ENCODE measurements at places on chromosomes 16 and 17.
A peak's percentile ranks its signal among the peaks of the same experiment; 100 is the strongest.

DNA sequence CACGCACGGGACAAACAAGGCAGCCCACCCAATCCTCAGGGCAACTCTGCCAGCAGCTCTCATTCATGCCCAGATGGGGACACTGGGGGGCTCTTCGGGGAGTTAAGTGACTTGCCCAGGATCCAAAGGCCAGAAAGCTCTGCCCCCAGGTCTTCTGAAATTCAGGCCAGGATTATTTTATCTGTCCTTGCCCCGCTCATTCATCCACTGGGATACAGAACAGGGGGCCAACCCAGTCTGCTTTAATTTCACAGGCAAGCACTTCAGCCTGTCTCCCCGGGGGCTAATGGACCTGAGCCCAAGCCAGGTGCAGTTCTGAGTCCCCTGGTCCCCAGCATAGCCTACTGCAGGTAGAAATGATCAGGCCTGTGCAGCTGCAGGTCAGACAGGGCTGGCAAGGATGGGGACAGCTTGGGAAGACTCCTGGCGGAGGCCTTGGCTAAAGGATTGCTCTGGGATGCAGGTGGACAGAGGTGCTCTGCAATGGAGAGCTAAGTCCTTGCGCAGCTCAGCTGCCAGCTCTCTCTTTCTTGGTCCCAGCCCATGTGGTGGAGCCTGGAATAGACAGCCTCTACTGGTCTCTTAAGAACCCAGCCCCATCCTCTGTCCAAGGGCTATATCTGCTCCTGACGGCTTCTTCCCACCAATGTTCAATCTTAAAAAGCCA lies 766 bp upstream of the B3GNT9 start:
- no peaks in the 10 kb centered on the region for H3K27me3 ChIP-seq
- peaks cover 5% of the 10 kb centered on the region for H3K36me3 ChIP-seq
- no peak for DNase-seq
- no peak overlapping the region for H3K27ac ChIP-seq
- no peak overlapping the region for H3K4me3 ChIP-seq

GRCh38 chr17:15377200-15377599 lies 35.8 kb upstream of the TEKT3 start:
- H3K27me3 ChIP-seq, result no peaks in the 10 kb centered on the region
- H3K27ac ChIP-seq, result no peak overlapping the region
- no peaks in the 10 kb centered on the region for H3K36me3 ChIP-seq
- no peak overlapping the region for H3K4me3 ChIP-seq
- H3K4me1 ChIP-seq, result peaks cover 4% of the 10 kb centered on the region
- DNase-seq, result no peak

DNA sequence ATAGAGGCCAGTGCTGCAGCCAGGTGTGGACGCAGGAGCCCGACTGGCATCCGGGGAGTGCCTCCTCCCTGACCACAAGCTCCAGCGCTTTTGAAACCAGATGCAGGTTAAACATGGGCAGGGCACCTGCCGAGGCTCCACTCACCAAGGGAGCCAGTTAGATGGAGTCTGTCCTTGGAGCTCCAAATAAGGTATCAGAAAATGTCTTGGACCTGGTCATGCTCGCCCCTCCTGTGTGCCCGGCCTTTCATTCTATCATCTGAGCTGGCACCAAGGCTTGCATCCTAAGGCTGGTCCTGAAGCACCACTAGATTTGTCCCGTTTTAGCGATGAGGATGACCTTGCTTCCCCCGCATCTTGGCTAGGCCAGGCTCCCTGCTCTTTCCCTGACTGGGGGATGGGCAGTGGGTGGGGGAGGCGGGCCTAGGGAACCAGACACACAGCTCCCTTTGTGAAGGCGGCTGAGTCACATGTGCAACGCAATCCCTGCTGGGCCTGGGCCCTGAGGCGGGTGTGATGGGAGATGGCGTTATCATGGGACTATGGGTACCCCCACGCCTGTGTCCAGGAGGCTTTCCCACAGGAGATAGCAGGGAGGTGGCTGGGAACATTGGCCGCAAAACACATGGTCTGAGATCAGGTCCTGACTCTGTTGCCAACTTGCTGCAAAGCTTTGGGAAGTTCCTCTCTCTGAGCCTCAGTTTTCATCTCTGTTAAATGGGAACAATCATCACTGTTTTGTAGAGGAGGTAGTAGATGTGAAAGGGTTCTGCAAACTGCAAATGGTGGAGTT lies 5.0 kb upstream of the ADGRG1 start:
- H3K27me3 ChIP-seq, result no peaks in the 10 kb centered on the region
- peaks cover 66% of the 10 kb centered on the region for H3K36me3 ChIP-seq
- no peak overlapping the region for H3K4me3 ChIP-seq
- H3K4me1 ChIP-seq, result no peaks in the 10 kb centered on the region
- peak; percentile 60 for DNase-seq
- H3K27ac ChIP-seq, result peak overlapping the region; percentile 9

GRCh38 chr16:22188595-22189442 lies 17.3 kb upstream of the EEF2K start:
- H3K4me1 ChIP-seq, result peaks cover 8% of the 10 kb centered on the region
- peak; percentile 90 for DNase-seq
- peak overlapping the region; percentile 99 for H3K27ac ChIP-seq
- H3K36me3 ChIP-seq, result no peaks in the 10 kb centered on the region
- no peaks in the 10 kb centered on the region for H3K27me3 ChIP-seq
- H3K4me3 ChIP-seq, result no peak overlapping the region

GRCh38 chr17:64240261-64240740 lies 22.8 kb downstream of the TEX2 start:
- H3K36me3 ChIP-seq, result no peaks in the 10 kb centered on the region
- H3K27me3 ChIP-seq, result no peaks in the 10 kb centered on the region
- H3K4me3 ChIP-seq, result no peak overlapping the region
- no peak for DNase-seq
- no peak overlapping the region for H3K27ac ChIP-seq

- no peak within 1 kb of the TSS for H3K27ac ChIP-seq
- H3K27me3 ChIP-seq, result peaks cover 10% of the 10 kb centered on the region
- H3K4me3 ChIP-seq, result peak within 1 kb of the TSS; percentile 40
- H3K4me1 ChIP-seq, result no peaks in the 10 kb centered on the region
- no peaks in the 10 kb centered on the region for H3K36me3 ChIP-seq
Measured at GRCh38 chr16:21663889-21664647, at the start of gene OTOA. OTOA (plus strand) TSS chr16:21663968; CDS start chr16:21678515, 14,547 bp downstream.

DNA sequence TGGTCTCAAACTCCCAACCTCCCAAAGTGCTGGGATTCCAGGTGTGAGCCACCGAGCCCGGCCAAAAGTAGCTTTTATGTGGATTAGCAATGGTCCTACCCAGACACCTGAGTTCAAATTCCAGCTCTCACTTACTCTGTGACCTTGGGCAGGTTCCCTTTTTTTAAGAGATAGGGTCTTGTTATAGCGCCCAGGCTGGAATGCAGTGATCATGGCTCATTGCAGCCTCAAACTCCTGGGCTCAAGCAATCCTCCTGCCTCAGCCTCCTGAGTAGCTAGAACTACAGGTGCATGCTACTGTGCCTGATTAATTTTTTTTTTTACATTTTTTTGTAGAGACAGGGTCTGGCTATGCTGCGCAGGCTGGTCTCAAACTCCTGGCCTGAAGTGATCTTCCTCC lies 16.6 kb downstream of the HDAC5 start:
- H3K4me1 ChIP-seq, result peaks cover 2% of the 10 kb centered on the region
- no peaks in the 10 kb centered on the region for H3K27me3 ChIP-seq
- no peak overlapping the region for H3K27ac ChIP-seq
- no peak overlapping the region for H3K4me3 ChIP-seq
- H3K36me3 ChIP-seq, result no peaks in the 10 kb centered on the region
- DNase-seq, result no peak

- H3K36me3 ChIP-seq, result peaks cover 3% of the 10 kb centered on the region
- peak; percentile 41 for DNase-seq
- H3K4me1 ChIP-seq, result peaks cover 25% of the 10 kb centered on the region
- H3K4me3 ChIP-seq, result peak overlapping the region; percentile 75
- peak overlapping the region; percentile 94 for H3K27ac ChIP-seq
- no peaks in the 10 kb centered on the region for H3K27me3 ChIP-seq
Measured at GRCh38 chr16:56450275-56450985, 702 bp downstream of the NUDT21 start.

DNA sequence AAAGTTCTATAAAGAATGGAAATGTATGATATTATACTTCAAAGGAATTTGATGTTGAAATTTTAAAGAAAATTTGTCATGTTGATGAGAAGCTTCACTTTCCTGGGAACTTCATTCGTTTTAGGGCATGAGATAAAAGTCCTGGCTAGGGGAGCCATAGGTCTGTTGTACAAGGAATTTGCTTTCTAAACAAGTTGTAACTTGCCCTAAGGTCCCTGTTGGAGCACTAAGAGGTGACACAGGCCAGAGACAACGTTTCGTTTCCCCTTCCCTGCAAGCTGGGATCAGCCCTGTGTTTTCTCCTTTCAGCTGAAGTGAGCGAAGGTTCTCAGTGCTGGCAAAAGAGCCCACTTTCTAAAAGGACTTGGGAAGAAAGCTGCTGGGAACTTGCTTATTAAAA lies 16.6 kb downstream of the PLD6 start:
- no peak for DNase-seq
- H3K36me3 ChIP-seq, result peaks cover 45% of the 10 kb centered on the region
- H3K4me1 ChIP-seq, result peaks cover 11% of the 10 kb centered on the region
- no peak overlapping the region for H3K4me3 ChIP-seq

DNA sequence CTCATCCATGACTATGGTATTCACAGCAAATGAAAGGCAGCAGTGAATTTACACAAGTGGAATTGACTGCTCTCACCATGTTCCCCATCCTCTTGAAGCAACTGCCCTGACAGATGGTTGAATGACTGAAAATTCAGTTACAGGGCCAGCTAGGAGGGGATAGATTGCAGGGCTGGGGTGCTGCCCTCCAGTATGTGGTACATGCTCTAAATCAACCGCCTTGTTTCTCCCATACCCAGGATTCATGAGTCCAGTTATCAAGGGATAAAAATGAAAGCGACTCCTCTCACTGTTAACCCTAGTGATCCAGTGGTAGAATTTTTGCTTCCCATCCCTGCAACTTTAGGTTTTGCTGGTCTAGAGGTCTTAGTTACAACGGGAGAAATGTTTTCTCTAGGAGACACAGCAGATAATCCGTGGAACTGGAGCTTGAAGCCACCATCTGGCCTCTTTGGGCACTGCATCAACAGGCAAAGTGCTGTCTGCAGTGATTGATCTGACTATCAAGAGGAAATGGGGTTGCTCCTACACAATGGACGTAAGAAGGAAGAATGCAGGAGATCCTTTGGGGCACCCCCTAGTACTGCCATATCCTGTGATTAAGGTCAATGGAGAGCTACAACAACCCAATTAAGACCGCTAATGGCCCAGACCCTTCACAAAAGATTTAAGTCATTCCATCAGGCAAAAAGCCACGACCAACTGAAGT lies 32.0 kb downstream of the SCPEP1 start:
- H3K36me3 ChIP-seq, result peaks cover 20% of the 10 kb centered on the region
- no peak overlapping the region for H3K4me3 ChIP-seq
- peak; percentile 78 for DNase-seq
- no peaks in the 10 kb centered on the region for H3K4me1 ChIP-seq

GRCh38 chr16:30022887-30023286 lies at the start of gene C16orf92:
C16orf92 (plus strand) TSS chr16:30023198; CDS start chr16:30023341, 143 bp downstream.
- H3K36me3 ChIP-seq, result no peaks in the 10 kb centered on the region
- no peaks in the 10 kb centered on the region for H3K4me1 ChIP-seq
- H3K27ac ChIP-seq, result no peak within 1 kb of the TSS
- DNase-seq, result no peak

DNA sequence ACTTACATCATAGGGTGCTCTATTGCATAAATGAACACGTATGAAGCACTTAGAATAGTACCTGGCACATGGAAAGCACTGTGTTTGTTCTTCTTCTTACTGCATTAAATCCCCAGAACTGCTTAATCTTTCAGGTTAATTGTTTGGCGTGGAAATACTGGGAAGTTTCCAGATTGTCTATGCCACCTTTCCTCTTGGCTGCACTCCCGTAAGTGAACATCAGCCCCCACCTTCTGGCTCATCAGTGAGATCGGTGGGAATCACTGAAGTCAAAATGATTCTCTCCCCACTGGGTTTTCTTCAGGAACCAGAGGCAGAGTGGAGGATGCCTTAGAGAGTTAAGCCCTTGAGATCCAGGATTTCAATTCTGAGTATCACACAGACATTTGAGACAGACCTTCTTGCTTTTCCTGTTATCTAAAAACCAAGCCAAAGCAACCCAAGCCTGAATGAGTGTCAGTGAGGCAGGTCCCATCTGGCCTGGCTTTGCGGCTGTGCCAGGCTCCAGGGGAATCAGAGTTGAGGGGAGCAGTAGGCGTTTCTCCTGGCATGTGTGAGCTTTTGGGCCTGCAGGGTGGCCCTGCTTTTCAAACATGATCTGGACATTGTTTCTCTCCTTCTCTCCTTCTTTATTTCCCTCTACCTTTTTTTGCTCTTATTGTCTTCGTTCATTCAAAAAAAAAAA lies 59.1 kb downstream of the OTOA start:
- H3K27ac ChIP-seq, result no peak overlapping the region
- no peak for DNase-seq
- no peak overlapping the region for H3K4me3 ChIP-seq
- H3K4me1 ChIP-seq, result no peaks in the 10 kb centered on the region
- no peaks in the 10 kb centered on the region for H3K27me3 ChIP-seq
- no peaks in the 10 kb centered on the region for H3K36me3 ChIP-seq

GRCh38 chr16:52597073-52597771 lies 50.3 kb upstream of the TOX3 start:
- DNase-seq, result peak; percentile 66
- peaks cover 1% of the 10 kb centered on the region for H3K4me1 ChIP-seq
- H3K27ac ChIP-seq, result no peak overlapping the region
- no peak overlapping the region for H3K4me3 ChIP-seq
- H3K27me3 ChIP-seq, result no peaks in the 10 kb centered on the region
- no peaks in the 10 kb centered on the region for H3K36me3 ChIP-seq

DNA sequence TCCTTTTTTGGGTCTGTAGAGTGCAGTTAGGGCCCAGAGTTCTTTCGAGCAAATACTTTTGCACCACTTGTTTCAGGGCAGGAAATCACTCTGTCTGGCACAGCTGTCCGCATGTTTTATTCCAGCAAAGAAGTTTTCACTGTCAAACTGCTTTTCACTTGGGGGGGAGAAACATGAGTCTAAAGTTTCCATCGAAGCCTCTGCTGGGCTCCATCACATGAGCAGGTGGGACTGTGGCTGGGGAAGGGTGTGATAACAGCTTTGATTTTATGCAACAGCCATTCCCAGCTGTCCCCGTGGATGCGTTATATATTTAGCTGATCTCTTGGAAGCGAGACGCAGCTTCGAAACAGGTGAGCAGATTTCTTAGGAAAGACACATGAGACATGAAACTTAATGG lies 288.6 kb downstream of the SNX29 start:
- no peak overlapping the region for H3K4me3 ChIP-seq
- H3K27ac ChIP-seq, result no peak overlapping the region
- no peaks in the 10 kb centered on the region for H3K27me3 ChIP-seq
- peaks cover 2% of the 10 kb centered on the region for H3K4me1 ChIP-seq
- H3K36me3 ChIP-seq, result no peaks in the 10 kb centered on the region

GRCh38 chr16:51556694-51557340 lies 405.7 kb upstream of the SALL1 start:
- no peak overlapping the region for H3K4me3 ChIP-seq

GRCh38 chr17:67126983-67127382 lies 82.6 kb downstream of the CACNG1 start:
- no peaks in the 10 kb centered on the region for H3K4me1 ChIP-seq
- no peak overlapping the region for H3K27ac ChIP-seq
- peaks cover 15% of the 10 kb centered on the region for H3K36me3 ChIP-seq
- no peak overlapping the region for H3K4me3 ChIP-seq
- no peaks in the 10 kb centered on the region for H3K27me3 ChIP-seq
- no peak for DNase-seq

- H3K4me1 ChIP-seq, result peaks cover 2% of the 10 kb centered on the region
- H3K4me3 ChIP-seq, result peak within 1 kb of the TSS; percentile 34
- peak within 1 kb of the TSS; percentile 54 for H3K27ac ChIP-seq
- no peak for DNase-seq
Measured at GRCh38 chr17:42681976-42682721, at the start of gene CNTNAP1. CNTNAP1 (plus strand) TSS chr17:42682531; CDS start chr17:42682830, 299 bp downstream.

Data from small intestine (tissue), 16 donors.